Muscle of leg (tissue), 16 donors: ENCODE measurements at places on chromosomes 6 and 20. TPM values are rescaled to one million over a fixed set of nuclear protein-coding genes. Genes with fewer than 3 reads are reported as not detected.

The FNDC11 gene
- 0.09 TPM for total RNA-seq

The NKX2-4 gene
- not detected for total RNA-seq

The GPR63 gene
- total RNA-seq: 2.6 TPM

The COMMD7 gene
- total RNA-seq: 26.5 TPM

The GUCA1A gene
- total RNA-seq: 0.04 TPM

DNA sequence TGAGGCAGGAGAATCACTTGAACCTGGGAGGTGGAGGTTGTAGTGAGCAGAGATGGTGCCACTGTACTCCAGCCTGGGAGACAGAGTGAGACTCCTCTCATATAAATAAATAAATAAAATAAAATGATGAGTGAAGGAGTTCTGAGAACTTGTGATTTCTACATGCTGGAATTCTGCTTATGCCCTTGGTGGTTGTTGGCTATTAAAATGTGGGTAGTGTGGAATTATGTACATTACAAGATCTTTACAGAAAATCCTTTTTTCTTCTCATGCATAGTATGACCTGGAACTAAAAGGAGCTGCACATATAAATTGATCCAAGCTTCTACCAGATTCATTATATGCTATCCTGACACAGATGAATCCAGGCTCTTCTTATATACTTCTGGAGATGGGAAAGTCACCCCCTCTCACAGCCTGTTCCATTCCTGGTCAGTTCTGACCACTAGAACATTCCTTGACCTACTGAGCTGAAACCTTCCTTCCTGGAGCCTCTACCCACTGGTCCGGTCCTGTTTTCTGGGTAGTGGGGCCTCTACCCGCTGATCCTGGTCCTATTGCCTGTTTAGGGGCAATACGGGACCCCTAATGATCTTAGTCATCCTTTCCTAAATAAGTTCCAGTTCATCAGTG, 37.7 kb upstream of the TAF8 start:
- no peak overlapping the region for H3K27ac ChIP-seq
- H3K27me3 ChIP-seq: no peaks in the 10 kb centered on the region
- peaks cover 2% of the 10 kb centered on the region for H3K36me3 ChIP-seq
- H3K4me1 ChIP-seq: peaks cover 47% of the 10 kb centered on the region

GRCh38 chr20:60137657-60138245, 179.5 kb downstream of the CDH26 start:
- H3K27me3 ChIP-seq: no peaks in the 10 kb centered on the region
- H3K36me3 ChIP-seq: no peaks in the 10 kb centered on the region
- no peak overlapping the region for H3K27ac ChIP-seq
- peaks cover 3% of the 10 kb centered on the region for H3K4me1 ChIP-seq

GRCh38 chr6:91298543-91299145, 711.8 kb upstream of the MAP3K7 start:
- no peak for DNase-seq
- no peak overlapping the region for H3K4me3 ChIP-seq
- no peaks in the 10 kb centered on the region for H3K36me3 ChIP-seq
- H3K27me3 ChIP-seq: no peaks in the 10 kb centered on the region
- no peaks in the 10 kb centered on the region for H3K4me1 ChIP-seq

DNA sequence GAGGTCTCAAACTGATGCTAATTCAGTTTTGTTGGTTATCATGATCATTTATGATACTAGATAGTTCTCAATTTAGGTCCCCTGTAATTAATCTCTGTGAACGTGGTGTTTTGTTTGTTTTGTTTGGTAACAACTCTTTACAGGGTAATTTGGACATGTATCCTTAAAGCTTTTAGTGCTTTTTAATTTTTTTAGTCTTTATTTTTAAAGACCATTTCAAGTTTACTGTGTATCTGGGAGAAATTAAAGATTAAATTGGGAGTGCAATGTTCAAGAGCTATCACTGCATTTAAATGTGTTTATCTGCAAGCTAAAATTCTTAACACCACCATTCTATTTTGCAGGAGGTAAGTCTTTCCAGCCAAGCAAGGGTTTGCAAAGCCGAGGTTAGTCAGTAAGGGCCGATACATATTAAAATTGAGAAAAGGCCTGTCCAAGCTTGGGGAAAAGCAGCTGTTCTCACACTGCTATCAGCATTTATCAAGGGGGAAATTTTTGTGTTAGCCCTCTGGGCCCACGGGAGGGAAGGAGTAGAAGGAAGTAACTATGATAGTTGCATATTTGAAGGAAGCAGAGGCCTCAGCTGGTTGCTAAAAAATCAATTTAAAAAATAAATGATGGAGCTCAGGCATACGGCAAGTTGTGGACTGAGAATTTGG, 59.3 kb upstream of the ZNF217 start:
- no peaks in the 10 kb centered on the region for H3K36me3 ChIP-seq
- peak; percentile 42 for DNase-seq
- H3K4me1 ChIP-seq: no peaks in the 10 kb centered on the region
- H3K27ac ChIP-seq: peak overlapping the region; percentile 49

The SYNDIG1 gene
- total RNA-seq: 2.5 TPM

- DNase-seq: peak; percentile 72
- no peak overlapping the region for H3K27ac ChIP-seq
- H3K4me3 ChIP-seq: peak overlapping the region; percentile 29
- H3K36me3 ChIP-seq: no peaks in the 10 kb centered on the region
- peaks cover 25% of the 10 kb centered on the region for H3K27me3 ChIP-seq
Measured at GRCh38 chr20:32582659-32583580, 2.2 kb downstream of the NOL4L start.

The SIRPB1 gene
- 0.13 TPM for total RNA-seq

The RUNX2 gene
- 0.49 TPM for total RNA-seq

GRCh38 chr6:25463441-25463840, 184.3 kb downstream of the CARMIL1 start:
- no peak overlapping the region for H3K4me3 ChIP-seq
- no peak for DNase-seq
- H3K4me1 ChIP-seq: no peaks in the 10 kb centered on the region
- H3K27ac ChIP-seq: no peak overlapping the region

The GMPR gene
- 27.0 TPM for total RNA-seq

DNA sequence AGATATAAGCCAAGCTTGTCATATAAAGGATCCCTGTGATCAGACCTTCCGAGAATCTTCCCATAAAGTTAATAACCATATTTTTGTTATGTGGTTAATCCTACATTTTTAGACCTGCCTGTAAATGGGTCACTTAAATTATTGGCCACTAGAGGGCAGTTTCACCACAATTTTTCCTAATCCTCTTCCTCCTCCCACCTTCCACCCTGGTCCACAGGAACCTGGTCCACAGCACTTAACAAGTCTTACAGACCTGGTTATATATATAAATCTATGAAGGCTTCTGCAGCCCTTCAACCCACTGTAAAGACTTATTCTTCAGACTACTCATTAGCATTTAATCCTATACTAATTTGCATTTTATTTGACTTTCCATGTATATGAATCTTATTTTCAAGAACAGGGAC, 28.3 kb downstream of the MRS2 start:
- H3K4me1 ChIP-seq: no peaks in the 10 kb centered on the region
- H3K36me3 ChIP-seq: peaks cover 2% of the 10 kb centered on the region
- DNase-seq: peak; percentile 25
- H3K27me3 ChIP-seq: no peaks in the 10 kb centered on the region

The IMPG1 gene
- total RNA-seq: 0.22 TPM

DNA sequence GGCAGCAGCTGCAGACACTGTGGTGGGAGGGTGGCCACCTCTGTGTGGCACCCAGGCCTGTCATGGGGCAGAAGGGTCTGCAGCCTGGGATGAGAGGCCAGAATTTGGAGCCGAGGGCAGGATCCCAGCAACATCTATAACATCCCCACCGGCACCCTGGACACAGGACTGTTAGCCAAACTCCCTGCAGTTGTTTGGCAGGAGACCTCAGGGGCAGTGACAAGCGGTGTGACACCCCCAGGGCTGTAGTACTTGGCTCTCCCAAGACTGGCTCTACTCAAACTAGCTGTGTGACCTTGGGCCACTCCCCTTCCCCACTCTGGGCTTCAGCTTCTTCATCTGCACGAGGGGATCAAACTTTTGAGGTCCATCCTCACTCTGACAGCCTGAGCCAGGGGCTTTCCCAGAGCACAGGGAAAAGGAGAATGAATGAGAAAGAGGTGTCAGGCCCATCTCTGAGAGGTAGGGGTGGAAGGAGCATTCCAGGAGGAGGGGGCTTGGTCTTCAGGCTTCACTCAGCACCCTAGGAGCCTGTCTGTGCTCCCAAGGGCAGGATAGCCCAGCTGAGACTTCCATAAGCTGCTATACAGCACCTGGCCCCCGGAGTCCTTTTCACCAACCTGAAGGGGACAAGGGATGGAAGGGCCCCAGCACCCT, 64.0 kb downstream of the MDGA1 start:
- H3K27ac ChIP-seq: no peak overlapping the region
- peaks cover 4% of the 10 kb centered on the region for H3K27me3 ChIP-seq
- H3K36me3 ChIP-seq: no peaks in the 10 kb centered on the region
- peaks cover 8% of the 10 kb centered on the region for H3K4me1 ChIP-seq
- H3K4me3 ChIP-seq: no peak overlapping the region

DNA sequence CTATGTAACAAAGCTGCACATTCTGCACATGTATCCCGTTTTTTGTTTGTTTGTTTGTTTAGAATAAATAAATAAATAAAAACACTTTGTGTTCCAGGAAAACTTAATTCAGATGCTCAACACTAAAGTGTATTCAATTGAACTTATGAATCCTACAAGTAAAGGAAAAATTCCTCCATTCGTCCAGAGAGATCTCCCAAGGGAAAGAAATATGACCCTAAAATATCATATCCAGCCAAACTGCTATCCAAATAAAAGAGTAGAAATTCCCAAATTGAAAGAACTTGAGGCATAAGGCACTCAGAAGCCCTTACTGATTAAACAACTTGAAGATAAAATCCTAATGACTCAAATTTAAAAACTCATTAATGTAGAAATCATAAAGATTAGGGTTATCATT, 90.4 kb downstream of the MOXD1 start:
- H3K4me1 ChIP-seq: no peaks in the 10 kb centered on the region
- no peaks in the 10 kb centered on the region for H3K36me3 ChIP-seq
- H3K27me3 ChIP-seq: no peaks in the 10 kb centered on the region
- no peak overlapping the region for H3K27ac ChIP-seq

GRCh38 chr20:35172434-35172806, 548 bp downstream of the PROCR start:
- H3K4me1 ChIP-seq: peaks cover 13% of the 10 kb centered on the region
- peak overlapping the region; percentile 85 for H3K27ac ChIP-seq
- peaks cover 10% of the 10 kb centered on the region for H3K36me3 ChIP-seq
- DNase-seq: no peak

GRCh38 chr6:113313841-113314240, 543.3 kb upstream of the MARCKS start:
- peaks cover 12% of the 10 kb centered on the region for H3K4me1 ChIP-seq
- H3K4me3 ChIP-seq: no peak overlapping the region
- peak; percentile 22 for DNase-seq
- no peak overlapping the region for H3K27ac ChIP-seq

- H3K27ac ChIP-seq: no peak overlapping the region
- H3K27me3 ChIP-seq: no peaks in the 10 kb centered on the region
- peaks cover 18% of the 10 kb centered on the region for H3K36me3 ChIP-seq
- no peak overlapping the region for H3K4me3 ChIP-seq
Measured at GRCh38 chr6:145809211-145809610, 5.4 kb downstream of the FBXO30 start.
